Activated gamma-delta T cell treated with Interleukin-2 at 50 U/mL for 16 hours (primary cell): ENCODE measurements at places on chromosomes 7 and 10.

- DNase-seq: no peak
Observed at GRCh38 chr10:95880704-95881103, 27.1 kb upstream of the CC2D2B start.

GRCh38 chr7:98826811-98827231 is 43.0 kb downstream of the TMEM130 start:
- DNase-seq: no peak

GRCh38 chr7:5567790-5568189 is 144.2 kb upstream of the TNRC18 start:
- no peak for DNase-seq

GRCh38 chr7:42414941-42415505 is 178.0 kb upstream of the GLI3 start:
- no peak for DNase-seq

DNA sequence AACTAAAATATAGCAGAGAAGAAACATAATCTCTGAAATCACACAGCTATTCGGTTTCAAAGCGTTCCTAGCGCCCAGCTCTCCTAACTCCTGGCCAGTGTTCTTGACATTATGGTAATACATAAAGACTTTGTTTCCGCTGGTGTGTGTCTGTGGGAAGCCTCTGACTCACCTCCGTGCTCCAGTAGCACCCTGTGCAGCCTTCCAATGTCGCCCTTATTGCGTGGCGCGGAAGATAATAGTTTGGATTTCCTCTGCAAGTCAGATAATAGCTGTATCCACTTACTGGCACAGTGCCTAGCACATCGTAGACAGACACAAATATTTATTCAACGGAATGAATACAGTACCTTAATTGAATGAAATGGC is 570 bp downstream of the BMS1 start:
- DNase-seq: no peak

DNA sequence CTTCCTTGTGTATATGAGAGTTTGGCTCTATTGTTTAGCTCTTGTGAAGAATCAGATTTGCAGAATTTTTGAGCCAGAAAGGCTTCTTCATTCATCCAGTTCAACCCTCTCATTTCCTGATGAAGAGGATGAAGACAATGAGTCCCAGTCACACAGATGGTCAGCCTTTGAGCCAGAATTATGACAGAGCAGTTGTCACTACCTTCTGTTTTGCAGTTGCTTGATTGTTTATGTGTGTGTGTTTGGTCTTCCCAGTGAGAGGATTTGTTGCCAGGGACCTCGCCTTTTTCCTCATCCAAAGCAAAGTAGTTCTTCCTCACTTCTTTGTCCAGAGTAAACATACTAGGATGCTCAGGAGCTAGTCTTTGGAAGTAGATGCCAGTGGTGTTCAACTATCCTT is 15.6 kb downstream of the MDFIC start:
- no peak for DNase-seq
